ENCODE measurements at places on chromosomes 6 and 20.

- DNase-seq = no peak
Observed at GRCh38 chr6:119261944-119262284, 87.6 kb downstream of the MAN1A1 start.

GRCh38 chr20:1946762-1947534, 46.9 kb downstream of the PDYN start:
- no peak for DNase-seq

- DNase-seq = no peak
Observed at GRCh38 chr20:47660602-47660905, 124.7 kb downstream of the SULF2 start.

DNA sequence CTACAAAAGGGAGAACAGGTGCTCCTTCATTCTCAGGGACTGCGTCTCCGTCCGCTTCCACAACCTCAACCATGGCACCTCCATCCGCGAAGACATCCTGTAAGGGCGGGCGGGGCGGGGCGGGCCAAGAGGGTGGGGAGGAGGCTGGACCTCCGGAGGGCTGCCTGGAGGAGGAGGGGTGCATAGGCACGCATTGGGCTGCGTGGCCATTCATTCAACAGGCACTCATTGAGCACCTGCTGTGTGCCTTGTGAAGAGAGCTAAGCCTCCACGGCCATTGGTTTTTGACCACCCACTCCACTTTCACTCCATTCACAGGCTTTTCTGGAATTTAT, 435 bp downstream of the ZSWIM3 start:
- DNase-seq = no peak

GRCh38 chr6:42552380-42552779, 11.4 kb upstream of the UBR2 start:
- DNase-seq = no peak

DNA sequence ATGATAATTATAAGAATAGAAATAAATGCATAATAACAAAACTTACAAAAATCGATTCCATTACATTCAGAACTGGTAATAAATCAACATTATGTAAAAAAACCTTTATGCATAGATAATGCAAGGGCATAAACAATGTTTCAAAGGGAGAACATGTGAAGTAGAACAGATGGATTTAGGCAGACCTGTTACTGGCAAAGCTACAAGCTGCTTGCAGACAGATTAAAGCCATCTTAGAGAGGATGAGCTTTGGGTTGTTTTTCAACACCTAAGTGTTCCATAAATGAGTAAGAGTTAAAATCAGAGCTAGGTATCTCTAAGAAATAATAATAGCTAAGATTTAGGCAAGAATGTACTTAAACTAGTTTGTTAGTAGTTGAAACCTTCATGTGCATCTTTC, 37.2 kb downstream of the SNAP25 start:
- no peak for DNase-seq

GRCh38 chr6:11260249-11261038, 28.0 kb upstream of the NEDD9 start:
- no peak for DNase-seq

- no peak for DNase-seq
Observed at GRCh38 chr6:132456700-132457143, 55.4 kb upstream of the MOXD1 start.

DNA sequence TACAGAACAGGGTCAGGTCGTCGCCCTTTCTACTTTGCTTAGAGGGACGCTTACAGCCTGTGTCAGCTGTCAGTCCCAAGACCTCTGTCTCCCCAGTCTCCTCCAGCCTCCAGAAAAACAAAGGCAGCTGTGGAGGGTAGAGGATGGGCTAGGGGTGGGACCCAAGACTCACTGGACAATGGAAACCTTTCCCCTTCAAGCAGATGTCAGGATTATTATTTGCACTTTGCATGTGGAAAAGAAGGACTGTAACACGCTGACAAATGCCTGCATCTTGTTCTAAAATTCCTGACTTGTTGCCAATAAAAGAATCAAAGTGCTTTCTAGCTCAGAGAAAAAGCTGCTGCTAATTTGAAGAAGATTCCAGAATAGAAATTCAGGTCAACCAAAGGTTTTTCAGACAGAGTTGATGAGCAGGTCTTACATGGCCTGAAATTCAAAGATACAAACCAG, 58.7 kb downstream of the SNX5 start:
- no peak for DNase-seq

DNA sequence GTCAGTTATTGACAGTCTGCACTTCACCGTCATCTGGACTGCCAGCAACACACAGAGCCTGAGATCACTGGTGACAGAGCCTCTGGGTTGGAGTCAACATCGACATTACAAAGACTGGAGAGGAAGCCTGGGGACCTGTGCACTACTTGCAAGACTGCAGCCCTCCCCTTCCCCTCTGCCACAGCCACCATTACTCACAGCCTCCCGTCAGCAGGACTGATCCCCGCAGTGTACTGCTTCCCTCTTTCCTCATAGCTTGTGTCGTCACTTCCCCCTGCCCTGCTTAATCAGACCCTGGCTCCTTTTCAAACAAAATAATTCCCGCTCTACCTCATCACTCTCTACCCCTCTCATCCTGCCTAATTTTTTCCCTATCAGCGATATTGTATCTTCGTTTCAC, 235.5 kb upstream of the KCNQ5 start:
- no peak for DNase-seq

DNA sequence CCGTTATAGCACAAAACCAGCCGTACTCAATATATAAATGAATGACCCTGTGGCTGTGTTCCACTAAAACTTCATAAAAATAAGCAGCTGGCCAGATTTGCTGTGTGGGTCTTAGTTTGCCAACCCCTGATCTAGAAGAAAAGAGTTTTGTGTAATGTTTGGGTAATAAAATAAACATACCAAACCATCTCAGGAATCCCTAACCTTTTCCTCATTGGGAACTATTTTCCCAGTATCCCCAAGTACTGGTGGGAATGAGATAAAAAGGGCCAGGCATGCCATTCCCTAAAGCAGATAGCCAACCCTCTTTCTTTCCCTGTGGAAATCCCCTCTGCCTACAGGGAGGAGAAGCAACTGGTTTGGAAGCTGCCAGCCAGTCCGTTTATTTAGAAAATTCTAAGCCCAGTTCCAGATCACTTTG, 169.1 kb upstream of the AKAP12 start:
- DNase-seq = no peak

DNA sequence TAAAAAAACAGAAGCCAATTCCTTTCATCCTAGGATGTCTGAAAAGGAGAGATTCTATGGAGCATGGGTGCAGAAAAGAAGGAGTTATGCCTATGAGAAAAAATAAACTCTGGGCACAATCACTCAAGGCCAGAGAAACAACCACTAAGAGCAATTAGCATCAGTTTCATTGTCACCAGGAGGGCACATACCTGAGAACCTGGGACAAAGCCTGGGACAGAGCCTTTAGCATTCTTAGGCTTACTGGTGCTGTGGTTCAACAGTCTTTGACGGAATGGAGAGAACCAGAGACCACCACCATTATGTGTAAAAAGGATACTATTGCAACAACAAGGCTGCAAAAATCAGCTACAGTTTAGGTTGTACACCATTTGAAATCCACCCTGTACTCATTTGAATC, 29.4 kb upstream of the BCKDHB start:
- DNase-seq = no peak

DNA sequence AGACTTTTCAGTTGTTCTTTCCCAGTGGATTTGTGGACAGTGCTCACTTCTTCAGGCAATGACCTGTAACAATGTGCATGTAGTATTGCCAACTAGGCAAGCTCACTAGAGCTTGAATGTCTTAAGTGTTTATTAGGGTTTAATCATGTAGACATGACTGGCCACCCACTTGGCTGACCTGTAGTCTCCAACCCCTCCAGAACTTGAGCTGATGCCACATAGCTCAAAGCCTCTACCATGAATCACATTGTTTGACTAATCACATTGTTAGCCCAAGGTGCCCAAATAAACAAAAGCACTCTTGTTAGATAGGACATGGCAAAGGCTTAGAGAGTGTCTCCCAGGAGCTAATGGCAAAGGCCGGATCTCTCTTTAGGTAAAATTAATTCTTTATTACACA, 272.7 kb downstream of the GRIK2 start:
- no peak for DNase-seq

GRCh38 chr20:25865715-25866656, 169.3 kb upstream of the ZNF337 start:
- peak; percentile 55 for DNase-seq

DNA sequence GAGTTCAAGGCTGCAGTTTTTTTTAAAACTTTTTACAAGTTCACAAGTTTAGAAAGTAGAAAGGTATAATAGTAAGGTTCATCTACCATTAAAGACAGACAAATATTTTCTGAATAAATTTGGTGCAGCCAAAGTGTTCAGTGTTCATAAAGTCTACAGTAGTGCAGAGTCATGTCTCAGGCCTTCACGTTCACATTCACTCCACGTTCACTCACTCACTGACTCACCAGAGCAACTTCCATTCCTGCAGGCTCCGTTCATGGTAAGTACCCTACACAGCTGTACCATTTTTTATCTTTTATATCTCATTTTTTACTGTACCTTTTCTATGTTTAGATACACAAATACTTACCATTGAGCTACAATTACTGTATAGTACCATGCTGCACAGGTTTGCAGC, 67.6 kb downstream of the B4GALT5 start:
- DNase-seq = no peak

DNA sequence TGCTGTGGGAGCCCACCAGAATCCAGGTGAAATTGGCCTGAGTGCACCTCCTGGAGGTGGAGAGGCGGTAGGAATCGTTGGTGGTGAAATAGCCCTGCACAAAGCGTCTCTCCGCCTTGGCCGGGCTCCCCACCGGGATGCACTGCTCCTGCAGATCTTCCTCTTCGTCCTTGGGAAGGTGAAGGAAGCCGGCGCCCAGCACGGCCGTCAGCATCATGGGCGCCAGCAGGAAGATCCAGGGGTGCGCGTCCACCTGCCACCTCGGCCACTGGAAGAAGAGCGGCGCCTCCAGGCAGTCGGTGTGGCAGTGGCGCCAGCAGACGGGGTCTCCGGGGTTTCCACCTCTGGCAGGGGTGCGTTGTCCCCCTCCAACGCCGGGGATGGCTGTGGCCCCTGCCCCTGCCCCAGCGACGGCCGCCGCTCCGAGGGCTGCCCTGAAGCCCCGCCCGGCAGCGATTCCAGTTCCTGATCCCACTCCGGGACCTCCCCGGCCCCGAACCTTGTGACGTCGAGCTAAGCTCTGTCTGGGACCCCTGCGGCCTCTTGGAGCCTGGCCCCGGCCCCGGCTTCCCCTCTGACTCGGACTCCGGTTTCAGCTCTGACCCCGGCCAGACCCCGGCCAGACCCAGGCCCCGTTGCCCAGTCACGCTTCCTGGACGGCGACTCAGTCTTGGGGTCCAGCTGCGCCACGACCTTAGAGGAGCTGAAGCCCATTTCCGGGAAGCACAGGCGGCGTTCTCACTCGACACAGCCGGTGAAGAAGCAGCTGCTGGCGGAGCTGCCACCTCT, 91.9 kb downstream of the CD164 start:
- no peak for DNase-seq

DNA sequence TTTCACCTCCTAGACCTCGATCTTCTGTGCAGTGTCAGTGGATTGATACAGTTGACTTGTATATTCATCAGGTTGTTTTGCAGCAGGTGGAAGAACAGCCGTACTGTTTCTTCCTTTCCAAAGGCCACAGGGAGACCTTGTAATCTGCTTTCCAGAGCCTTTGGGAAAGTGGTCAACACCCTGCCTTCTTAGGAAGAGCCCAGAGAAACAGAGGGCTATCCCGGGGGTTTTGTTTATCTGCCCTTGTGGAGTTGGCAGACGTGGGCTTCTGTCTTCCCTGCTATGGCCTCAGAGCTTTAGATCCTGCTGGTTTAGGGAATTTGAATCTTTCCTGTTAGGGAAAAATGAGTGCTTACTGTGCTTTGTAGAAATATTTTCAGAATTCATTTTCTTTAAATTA, 19.6 kb downstream of the STX16 start:
- no peak for DNase-seq

DNA sequence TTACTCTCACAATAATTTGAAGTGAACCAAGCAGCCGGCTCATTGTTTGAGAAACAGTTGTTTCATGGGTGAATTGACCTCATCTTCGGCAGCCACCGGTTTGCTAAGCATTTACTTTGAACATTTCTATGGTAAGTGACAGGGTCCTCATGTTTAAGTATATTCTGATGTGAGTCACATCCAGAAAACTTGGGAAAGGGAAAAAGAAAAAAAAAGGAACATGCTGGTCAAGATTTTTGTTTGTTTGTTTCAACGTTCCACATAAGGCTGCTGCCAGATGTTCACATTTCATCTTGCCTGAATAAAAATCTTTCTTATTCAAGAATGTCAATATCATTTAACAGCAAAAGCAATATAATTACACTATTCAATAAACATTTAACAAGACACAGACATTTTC, 55.0 kb upstream of the EXOC2 start:
- DNase-seq = no peak

- DNase-seq = no peak
Observed at GRCh38 chr6:135411339-135411738, 86.2 kb downstream of the AHI1 start.

DNA sequence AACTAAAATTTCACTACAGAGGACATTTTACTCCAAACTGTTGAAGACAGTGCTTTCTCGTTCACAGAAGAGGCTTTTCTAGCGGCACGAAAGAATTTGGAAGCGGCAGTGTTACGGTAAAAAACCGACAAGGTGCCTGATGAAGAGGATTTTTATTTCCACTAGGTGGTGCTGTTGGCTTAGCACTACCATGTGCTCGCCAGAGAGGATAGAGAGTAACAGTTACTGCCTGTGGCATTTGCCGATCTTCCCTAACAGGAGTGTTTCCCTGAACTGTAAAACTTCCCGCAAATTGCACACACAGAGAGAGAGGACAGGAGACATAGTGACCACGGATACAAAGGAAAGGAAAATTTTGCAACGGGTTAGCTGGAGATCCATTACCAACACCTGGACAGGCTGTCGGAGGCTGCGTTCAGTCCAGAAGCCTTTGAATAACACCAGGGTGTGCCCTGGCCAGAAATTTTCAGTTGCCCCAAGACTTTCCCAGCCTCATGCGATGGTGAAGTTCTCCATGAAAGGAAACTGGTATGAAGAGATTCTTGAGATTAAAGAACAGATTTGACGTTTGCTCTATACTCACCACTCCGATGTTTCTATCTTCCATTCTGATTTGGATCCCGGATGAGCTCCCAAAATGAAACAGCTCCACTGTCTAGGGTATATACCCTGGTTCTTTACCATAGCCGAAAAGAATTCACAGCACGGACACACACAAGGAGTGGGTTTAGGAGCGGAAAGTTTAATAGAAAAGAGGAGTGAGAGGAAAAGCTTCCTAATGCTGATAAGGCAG, 48.1 kb downstream of the HLA-DPB1 start:
- no peak for DNase-seq

GRCh38 chr20:63547725-63548480, at the start of gene SRMS:
Gene SRMS, minus strand, starts transcription at chr20:63547749. Its CDS starts 286 bp downstream, at chr20:63547463.
- no peak for DNase-seq

DNA sequence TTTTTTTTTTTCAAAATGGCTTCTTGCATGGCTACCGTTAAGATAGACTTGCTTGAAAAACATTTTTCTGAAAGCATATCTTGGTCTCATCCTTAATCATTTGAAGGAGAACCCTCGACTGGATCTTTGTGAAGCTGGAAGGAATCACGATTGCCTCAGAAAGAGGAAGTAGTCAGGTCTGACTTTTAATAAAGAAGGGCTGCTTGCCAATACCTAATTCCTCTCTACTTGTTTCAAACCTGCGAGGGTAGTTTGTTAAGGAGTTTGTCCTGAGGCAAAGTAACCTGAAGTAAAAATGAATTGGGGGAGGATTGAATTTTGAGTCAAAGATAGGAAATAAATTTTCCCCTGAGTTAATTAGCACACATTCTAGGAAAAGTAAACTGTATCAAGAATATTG, 288.1 kb upstream of the MAP3K7 start:
- no peak for DNase-seq

Data from stimulated activated CD8-positive, alpha-beta memory T cell treated with anti-CD3 and anti-CD28 coated beads, Interleukin-2, amount 100 ng/mL, for 1 hour (primary cell).